ENCODE measurements at places on chromosomes 16 and 17.
A peak's percentile ranks its signal among the peaks of the same experiment; 100 is the strongest.

GRCh38 chr16:72410492-72410891 is 238.5 kb upstream of the PMFBP1 start:
- no peak for DNase-seq

DNA sequence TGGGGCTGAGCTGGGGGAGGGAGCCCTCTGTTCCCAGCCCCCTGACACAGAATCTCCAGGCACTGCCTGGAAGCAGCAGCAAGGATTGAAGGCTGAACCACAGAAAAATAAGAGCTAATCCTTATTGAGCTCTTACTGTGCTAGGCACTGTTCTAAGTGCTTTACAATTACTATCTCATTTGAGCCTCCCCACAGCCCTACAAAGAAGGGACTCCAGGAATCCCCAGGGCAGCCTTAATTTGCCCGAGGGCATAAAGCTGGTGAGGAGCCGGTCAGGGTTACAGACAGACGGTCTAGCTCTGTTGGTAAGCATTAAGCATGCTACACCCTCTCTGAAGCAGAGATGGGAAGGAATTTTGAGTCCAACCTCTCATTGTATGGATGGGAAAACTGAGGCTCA is 7.0 kb downstream of the SAMD14 start:
- DNase-seq = no peak

- no peak for DNase-seq
Observed at GRCh38 chr16:24991349-24991748, 23.8 kb downstream of the ARHGAP17 start.

DNA sequence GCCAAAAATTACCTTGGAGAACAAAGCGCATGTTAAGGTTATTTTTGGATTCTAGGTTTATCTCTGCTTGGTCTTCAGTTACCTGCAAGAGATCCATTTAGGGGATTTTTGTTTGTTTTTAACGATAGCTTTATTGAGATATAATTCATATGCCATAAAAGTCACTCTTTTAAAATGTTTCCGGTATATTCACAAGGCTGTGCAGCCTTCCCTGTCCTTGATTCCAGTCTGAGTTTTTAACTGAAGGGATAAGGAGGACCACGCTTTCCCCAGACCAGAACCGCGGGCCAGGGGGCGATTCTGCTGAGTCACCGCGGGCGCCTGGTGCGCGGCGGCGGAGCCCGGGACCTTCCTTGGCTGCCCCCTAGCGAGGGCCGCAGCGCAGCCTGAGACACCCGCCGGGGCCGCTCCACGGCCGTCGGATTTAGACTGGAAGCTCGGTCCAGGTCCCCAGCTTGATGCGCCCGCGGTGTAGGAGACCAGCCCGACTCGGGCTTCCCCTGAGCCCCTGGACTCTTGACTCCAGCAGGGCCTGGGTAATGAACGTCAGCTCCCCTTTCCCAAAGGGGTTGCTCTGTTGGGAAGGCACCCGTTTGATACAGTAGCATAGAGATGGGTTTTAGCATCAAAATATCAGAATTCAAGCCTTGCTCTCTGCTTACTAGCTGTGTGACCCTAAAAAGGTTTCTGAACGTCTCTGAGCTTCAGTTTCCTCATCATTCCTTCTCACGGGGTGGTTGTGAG is 50.0 kb upstream of the STH start:
- peak; percentile 37 for DNase-seq

DNA sequence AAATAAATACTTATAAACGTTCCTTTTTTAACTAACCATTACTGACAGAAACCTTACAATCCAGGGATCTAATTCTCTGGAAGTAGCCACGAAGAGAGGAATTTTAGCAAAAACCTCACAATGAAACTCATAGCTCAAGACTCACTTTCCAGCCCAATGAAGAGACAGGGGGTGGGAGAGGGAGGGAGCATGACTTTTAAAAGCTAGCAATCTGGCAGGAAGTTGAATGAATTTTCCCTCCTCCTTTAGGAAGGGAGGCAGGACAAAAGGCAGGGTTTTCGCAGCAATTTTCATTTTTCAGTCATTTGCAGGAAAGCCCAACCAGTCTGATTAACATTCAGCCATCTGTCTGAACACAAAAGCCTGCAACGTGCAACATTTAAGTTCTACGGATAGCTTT is 381.5 kb upstream of the PSMD7 start:
- DNase-seq = no peak

DNA sequence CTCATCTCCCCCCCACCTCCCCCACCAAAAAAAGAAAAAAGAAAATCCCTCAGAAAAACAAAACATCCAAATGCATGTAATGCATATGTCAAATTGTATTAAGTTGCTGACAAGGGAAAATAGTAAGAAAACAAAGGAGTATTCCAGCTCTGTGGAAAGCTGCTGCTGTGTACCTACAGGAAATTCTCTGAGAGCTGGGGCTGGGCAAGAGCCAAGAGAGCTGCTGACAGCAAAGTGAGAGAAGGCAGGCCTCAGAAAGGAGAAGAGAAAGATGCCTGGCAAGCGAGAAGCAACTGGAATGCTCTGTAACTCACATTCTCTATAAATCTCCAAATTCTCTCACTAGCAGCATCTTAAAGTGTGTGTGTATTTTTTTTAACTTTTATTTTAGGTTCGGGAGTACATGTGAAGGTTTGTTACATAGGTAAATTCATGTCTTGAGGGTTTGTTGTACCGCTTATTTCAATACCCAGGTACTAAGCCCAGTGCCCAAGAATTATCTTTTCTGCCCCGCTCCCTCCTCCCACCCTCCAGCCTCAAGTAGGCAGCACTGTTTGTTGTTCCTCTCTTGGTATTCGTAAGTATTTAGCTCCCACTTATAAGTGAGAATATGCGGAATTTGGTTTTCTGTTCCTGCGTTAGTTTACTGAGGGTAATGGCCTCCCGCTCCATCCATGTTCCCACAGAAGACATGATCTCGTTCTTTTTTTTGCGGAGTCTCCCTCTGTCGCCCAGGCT is 24.4 kb downstream of the CNTROB start:
- no peak for DNase-seq
